Activated CD4-positive, CD25-positive, alpha-beta regulatory T cell treated with anti-CD3 and anti-CD28 coated beads, Interleukin-2, amount 50 U/mL, for 16 hours (primary cell): ENCODE measurements at places on chromosomes 11 and 22.

DNA sequence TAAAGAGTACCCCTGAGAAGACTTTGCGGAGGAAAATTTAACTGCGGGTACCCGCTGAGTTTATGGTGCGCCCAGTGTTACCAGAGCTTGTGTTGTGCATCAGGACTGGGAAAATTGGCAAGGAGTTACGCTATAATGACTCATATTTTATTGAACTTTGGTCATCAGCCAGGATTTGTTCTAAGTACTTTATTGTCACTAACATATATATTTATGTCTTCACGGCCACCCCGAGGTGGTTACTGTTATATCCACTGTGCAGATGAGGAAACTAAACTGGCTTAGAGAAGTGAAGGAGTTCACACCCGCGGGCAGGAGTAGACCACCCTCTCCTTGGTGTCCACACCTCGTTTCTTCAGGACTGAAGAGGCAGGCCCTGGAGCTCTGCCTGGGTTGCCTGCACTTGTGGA is 667 bp downstream of the ACCS start:
- DNase-seq = no peak

DNA sequence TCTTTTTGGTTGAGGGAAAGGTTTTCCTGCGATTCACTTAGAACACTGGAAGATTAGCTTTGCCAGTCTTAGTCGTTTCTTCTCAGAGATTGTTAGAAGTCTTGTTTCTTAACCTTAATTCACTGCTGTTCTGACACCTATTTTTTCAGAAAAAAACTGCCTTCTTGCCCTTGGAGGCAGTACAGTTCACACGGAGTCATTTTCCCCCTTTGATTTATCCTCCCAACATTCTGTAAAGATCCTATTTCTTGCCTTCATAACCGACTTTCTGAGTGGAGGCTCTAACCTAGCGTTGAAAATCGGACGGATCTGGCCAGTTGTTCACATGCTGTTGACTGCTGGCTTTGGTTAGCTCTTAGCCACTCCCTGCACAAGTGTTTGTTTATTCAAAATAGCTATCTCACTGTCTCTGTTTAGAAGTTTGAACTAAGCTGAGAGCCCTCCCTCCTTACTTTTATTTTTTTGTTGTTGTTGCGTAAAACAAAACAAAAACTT is 737 bp downstream of the BCL2L13 start:
- DNase-seq = no peak

GRCh38 chr22:29030618-29031226 is 30.9 kb downstream of the C22orf31 start:
- no peak for DNase-seq

DNA sequence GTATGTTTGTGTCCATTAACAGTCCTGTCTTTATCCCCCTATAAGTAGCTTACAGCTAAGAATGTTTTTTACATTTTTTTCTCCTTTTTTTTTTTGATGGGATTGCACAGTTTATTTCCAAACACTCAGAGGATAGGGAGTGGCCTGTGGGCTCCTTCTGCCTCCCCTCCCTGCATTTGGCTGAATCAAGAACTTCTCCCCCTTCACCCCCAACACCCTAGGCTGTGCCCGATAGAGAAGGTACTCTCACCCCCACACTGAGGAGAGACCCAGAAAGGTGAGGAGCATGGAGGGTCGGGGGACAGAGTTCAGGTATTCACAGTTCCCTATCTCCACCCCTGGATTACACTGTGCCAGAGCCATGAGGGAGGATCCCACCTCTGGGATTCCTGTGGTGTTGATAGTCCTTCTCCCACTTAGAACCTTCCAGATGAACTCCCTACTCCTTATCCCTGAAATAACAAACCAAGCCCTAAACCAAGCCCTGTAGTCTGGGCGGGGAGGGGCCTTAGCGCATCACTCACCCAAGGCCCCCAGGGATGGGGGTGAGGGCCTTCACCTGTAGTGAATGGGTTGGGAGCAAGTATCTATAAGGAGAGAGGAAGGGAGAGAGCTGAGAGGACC is 97.1 kb downstream of the ADAMTS15 start:
- DNase-seq = no peak

- DNase-seq = no peak
Observed at GRCh38 chr22:32874385-32874784, 72.9 kb downstream of the TIMP3 start.

DNA sequence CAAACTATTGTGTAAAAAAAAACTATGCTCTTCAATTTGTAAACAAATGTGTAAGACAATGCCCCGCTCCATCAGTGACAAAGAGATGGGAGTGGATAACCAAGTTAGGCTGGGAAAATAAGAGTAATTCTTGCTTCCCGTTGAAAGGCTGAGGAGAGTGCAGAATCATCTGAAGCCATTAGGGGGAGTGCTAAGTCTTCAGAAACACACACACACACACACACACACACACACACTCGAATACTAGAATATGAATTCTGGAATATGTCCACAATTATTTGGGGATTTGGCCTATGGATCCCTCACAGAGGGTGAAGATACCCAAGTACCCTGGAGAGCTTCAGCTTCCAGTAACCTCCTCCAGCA is 27.8 kb upstream of the ROBO3 start:
- DNase-seq = no peak

DNA sequence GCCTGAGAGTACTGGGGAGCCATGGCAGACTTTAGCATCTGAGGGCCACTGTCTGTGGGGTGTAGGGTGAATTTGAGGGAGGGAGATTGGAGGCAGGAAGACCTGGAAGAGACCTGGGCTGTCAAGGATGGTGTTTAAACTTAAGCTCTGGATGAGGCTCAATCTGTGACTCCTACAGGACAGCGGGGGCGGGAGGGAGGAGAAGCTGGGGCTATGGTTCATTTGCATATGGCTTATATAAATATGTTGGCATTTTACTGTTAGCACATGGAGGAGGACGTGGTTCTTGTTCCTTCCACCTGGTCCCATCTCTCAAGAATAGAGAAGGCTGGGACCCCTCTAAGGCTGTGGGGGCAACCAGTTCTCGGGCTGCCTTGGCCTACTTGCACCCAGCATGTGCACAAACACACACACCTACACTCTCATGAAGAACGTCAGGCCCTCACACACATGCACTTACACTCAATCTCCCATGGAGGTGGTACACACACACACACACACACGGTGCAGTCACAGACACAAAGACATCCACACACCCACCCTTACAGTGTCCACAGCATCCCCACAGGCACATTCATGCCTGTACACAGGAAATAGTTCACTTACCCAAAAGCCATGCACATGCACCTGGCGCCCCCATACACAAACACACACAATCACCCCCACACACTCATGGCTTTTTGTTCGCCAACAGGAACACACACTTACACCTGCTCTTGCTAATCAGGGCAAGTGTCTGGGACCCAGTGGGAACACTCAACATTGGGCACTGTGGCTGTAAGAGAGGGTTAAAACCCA is 81.3 kb downstream of the PDE2A start:
- DNase-seq = no peak

GRCh38 chr11:36130401-36130800 is 158.8 kb downstream of the COMMD9 start:
- no peak for DNase-seq
